Activated CD4-positive, alpha-beta T cell treated with anti-CD3 and anti-CD28 coated beads for 48 hours (primary cell): ENCODE measurements at places on chromosomes 2 and 18.

GRCh38 chr2:196697825-196698224, 58.3 kb downstream of the CCDC150 start:
- DNase-seq, result no peak

GRCh38 chr2:19835781-19836281, 66.0 kb downstream of the TTC32 start:
- DNase-seq, result no peak

DNA sequence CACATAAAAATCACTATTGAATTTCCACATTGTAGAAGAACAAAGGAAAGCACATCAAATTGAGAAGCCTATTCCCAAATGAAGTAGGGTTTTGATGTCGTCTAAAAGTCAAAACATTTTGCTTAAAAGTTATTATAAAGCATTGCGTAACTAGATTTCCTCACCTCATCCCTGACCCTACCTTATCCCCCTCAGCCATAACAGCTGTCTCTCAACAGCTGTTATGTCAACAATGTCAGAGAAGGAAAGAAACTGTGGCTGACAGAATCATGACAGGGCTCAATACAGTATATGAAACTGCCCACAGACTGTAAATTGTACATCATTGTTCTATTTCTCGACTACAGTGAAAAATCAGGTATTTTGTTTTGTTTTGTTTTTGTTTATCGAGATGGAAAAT, 63.0 kb upstream of the ACVR1C start:
- DNase-seq, result no peak

DNA sequence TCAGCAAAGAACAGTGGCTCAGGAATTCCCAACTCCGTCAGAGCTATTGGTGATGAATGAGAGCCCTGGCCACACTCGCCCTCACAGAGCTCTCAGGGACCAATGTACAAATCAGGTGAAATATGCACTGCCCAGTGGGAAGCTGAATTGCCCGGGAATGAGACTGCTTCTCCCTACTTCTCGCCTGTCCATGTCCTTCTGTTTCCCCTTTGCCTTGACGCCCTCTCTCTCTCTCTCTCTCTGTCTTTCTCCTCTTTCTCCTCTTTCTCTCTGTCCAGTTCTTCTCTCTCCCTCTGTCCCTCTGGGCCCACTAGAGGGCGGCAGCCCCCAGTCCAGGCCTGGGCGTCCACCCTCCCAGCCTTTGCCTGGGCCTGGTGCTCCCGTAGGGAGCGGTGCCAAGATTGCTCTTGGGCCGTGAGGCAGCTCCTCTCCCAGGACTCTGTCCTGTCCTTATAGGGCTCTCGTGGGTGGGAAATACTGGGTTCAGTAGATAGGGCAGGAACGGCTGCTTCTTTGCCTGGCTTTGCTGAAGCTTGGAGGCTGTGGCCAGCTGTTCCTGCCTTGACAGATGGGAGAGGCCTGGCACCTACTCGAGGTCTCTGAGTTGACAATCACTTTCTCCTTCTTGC, 28.4 kb upstream of the PUM2 start:
- DNase-seq, result no peak

DNA sequence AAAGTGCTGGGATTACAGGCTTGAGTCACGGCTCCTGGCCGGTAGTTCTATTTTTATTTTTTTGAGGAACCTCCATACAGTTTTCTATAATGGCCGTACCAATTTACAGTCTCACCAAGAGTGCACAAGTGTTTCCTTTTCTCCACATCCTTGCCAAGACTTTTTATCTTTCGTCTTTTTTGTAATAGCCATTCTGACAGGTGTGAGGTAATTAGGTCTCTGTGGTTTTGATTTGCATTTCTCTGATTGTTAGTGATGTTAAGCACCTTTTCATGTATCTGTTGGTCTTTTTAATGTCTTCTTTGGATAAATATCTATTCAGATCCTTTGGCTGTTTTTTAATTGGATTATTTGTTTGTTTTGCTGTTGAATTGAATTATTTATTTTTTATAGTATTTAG, 9.3 kb downstream of the ARMC9 start:
- DNase-seq, result no peak

- DNase-seq, result no peak
Observed at GRCh38 chr2:143524119-143524553, 394.9 kb downstream of the ARHGAP15 start.

DNA sequence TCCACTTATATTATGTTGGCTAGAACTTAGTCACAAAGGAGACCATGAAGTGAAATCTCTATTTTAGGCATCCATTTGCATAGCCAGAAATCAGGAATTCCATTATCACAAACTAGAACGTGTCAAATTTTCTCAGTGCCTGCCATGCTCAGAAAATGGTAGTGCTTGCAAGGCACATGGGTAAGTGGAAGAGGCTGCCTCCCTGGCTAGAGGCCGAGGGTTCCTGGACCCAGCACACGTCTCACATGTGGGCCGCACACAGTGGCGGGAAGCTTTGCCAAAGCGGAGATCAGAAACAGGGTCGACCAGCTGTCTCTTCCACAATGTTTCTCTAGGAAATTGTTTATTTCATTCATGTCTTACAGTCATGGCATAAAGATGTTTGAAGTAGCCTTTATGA, 42.3 kb downstream of the TRAF3IP1 start:
- DNase-seq, result no peak

GRCh38 chr18:34514238-34514637, 195.9 kb upstream of the DTNA start:
- DNase-seq, result no peak

- no peak for DNase-seq
Observed at GRCh38 chr2:65121-65520, 18.8 kb upstream of the FAM110C start.

- DNase-seq, result no peak
Observed at GRCh38 chr2:74041182-74041581, 56.5 kb downstream of the TET3 start.

DNA sequence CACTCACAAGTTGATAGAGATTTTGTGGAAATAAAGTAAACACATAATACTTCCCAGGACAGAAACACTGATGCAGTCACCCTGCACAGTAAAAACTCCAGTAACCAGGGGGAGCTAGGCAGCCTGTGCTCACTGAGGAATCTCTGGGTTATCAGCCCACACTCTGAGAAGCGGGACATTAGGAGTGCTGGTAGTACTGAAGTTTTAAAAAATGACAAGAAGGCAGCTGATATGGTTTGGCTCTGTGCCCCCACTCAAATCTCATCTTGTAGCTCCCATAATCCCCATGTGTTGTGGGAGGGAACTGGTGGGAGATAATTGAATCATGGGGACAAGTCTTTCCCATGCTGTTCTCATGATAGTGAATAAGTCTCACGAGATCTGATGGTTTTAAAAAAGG, 31.4 kb downstream of the KCTD1 start:
- no peak for DNase-seq

GRCh38 chr2:45014016-45014702, 4.9 kb upstream of the SIX2 start:
- DNase-seq, result peak; percentile 66

DNA sequence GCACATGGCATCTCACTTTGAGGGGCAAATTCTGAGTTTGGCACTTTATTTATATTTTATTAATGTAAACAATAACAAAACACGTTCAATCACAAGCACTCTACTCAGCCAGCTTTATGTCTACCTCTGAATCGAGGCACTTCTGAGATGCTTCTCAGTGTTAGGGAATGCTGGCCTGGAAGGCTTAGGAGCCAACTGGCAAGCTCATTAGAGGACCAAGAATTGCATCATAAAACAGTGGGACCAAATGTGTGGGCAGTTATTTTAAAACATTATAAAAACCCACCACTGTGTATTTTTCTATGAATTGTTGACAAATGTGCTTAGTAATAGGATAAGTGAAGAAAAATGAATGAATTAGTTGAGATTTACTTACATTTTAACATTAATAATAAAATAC, 46.8 kb upstream of the SMIM21 start:
- no peak for DNase-seq

- DNase-seq, result no peak
Observed at GRCh38 chr2:47288864-47289263, 114.1 kb upstream of the MSH2 start.

GRCh38 chr2:175318542-175318941, 137.0 kb upstream of the ATP5MC3 start:
- DNase-seq, result no peak

DNA sequence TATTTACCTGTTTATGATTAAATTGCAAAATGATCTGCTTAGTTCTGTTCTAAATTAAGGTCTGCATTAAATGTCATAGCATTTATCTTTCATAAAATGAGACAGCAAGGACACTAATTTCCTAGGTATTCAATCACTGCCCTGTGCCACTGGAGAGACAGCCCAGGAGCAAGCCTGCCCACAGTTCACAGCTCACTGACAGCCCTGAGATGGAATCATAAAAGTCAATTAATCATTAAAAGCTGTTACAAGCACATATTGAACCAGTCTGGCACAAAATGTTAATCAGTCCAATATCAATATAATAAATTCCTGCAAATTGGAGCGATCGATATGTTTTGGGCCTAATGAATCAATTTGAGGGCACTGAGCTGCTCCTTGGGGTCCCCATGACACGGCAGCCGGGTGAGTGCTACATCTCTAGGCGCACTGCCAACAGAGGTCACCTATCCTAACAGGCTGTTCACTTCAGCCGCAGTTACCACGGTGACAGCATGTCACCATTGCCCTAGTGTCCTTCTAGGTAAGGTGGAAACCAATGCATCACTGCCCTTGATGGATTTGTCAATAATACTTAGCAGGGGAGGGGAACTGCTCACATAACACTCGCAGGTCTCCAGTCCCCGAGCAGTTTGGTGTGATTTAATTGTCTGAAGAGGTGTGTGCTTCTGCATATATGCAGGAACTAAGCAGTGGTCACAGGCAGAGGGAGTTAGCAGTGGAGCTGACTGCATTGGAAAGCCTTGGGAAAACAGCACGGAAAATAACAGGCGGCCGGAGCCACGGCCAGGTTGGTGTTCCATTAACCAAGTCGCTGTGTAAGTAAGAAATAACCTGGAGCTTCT, 47.3 kb downstream of the POU3F3 start:
- no peak for DNase-seq

DNA sequence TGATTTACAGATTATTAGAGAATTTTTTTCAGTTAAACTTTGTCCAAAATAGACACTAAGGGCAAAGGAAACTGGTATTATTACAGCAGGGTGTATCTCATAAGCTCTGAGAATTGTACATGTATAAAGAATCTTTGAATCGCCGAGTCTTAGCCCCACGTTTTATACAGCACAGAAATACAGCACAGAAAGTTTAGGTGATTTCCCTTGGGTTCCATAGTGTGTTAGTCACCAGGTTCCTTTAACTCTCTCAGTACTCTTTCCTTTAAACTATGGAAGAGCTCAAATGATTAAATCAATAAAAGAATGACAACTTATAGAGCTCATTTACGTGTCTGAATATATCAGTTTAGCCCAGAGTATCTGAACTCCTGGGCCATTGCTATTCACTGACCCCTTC, 256.8 kb downstream of the NEDD4L start:
- DNase-seq, result no peak

DNA sequence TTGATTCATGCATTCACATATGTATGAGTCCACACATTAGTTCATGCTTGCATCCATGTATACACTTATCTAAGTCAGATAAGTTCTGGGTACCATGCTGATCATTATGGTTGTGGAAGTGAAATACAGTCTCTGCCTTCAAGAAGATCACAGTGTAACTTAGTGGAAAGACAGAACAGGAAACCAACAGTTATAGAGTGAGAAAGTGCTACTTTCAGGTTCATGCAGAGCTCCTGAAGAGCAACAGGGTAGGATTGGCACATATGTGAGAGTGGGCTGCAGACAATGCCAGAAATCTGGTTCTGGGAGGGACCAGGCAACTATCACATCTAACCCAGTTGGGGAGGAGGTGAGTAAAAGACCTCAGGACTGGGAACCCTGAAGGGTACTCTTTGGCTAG, 35.4 kb upstream of the PGAP1 start:
- peak; percentile 18 for DNase-seq

DNA sequence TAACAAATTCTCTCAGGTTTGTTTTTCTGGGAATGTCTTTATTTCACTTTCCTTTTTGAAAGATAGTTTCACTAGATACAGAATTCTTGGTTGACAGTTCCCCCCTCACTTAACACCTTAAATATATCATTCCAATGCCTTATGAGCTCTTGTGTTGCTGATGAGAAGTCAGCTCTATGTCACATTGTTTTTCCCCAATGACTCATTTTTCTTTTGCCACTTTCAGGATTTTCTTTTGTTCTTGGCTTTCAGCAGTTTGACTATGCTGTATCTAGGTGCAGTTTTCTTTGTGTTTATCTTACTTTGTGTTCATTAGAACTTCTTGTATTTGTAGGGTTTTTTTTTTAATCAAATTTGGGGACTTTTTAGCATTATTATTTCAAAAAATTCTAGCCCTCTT, 5.6 kb upstream of the RALBP1 start:
- DNase-seq, result no peak

- no peak for DNase-seq
Observed at GRCh38 chr18:48718251-48718959, 179.6 kb downstream of the CTIF start.

DNA sequence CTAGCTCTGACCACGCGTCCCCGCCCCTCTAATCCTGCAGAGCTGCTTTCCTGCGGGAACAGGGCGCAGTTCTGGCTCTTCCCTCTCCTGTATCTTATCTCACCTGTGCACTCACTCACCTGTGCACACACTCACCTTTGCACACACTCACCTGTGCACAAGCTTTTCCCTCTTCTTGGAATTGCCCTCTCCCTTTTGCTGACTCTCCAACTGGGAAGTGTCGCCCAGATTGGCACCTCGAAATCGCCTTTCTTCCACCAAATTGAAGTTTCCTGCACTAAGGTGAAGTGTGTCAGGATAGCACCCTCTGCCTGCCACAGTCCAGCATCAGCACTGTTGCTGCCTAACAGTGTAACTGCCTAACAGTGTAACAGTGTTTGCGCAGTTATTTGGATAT, 566 bp upstream of the CMPK2 start:
- peak; percentile 48 for DNase-seq

DNA sequence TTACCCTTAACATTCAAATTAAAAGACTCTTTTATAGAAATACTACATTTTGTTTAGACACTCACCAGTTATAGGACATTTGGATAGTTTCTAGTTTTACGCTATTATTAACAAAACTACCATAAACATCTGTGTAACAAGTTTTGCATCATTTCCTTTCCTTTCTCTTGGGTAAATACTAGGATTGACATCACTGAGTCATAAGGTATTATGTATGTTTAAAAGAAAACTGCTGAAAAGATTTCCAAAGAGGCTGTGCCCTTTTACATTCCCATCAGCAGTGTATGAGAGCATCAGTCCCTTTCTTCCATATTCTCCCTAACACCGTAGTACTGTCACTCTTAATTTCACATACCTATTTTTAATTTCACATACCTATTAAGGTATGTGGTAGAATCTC, 130.6 kb downstream of the USP34 start:
- DNase-seq, result no peak

GRCh38 chr2:126979039-126980003, 80.6 kb downstream of the TEX51 start:
- no peak for DNase-seq

DNA sequence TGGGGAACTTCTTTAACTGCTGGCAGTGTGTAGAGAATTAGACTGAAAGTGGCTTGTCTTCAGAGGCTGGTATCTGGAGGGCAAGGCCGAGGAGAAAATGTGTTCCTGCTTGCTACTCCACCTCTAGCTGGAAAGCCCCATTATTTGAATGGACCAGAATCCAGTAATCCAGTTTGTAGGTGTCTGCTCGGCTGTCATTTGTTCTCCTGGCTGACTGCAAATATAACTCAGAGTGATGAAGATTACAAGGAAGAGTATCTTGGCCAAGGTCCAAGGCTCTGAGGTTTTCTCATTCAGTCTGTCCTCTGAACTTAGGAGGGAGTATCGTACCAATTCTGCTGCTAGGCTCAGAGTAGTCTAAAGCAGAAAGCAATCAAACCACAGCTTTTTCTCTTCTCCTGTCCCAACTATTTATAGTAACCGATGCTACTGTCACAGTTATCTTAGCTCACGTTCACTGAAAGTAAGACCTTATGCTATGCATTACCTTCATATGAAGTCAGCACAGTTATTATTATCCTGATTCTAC, 228.6 kb downstream of the SETBP1 start:
- no peak for DNase-seq
